Jurkat, Clone E6-1 (cell line): ENCODE measurements at places on chromosomes 6 and 20.
A peak's percentile ranks its signal among the peaks of the same experiment; 100 is the strongest.

GRCh38 chr20:19749618-19750071 lies 8.4 kb upstream of the RIN2 start:
- DNase-seq, result no peak

DNA sequence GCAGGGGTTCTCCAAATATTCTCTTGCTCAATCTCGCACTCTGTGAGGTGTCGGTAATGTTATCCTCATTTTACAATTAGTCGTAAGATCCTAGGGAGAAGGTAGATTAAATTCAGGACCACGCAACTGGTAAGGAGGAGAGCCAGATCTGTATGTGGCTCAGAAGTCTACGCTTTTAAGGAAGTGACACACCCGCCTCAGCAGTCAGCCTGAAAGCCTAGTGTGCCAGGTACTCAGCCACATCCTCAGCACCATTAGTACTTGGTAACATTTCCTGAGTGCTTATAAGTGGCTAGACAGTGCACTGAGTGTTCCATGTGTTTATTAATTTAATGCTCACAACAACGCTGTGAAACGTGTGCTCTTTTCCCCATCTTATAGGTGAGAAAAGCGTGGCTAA lies 63.7 kb downstream of the DHX35 start:
- peak; percentile 7 for DNase-seq

- DNase-seq, result no peak
Observed at GRCh38 chr6:158591134-158591809, 31.4 kb downstream of the TMEM181 start.

DNA sequence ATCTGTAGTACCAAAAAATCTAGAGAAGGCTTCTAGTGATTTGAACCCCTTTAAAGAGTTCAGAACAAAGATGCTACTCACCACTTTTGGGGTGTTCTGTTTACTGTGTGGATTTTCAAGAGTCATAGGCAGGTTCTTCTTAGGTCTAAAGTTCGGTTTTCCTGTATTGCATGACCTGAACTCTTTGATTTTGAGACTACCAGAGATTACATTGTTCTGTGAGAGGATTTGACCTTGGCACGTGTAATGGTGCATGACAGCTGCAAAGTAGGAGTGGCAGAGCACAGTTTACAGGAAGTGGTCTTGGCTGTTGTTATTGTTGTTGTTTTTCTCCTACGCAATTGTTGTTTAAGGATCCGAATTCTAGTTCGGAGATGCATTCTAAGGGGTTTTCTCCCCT lies 592.7 kb downstream of the EPHA7 start:
- DNase-seq, result no peak

DNA sequence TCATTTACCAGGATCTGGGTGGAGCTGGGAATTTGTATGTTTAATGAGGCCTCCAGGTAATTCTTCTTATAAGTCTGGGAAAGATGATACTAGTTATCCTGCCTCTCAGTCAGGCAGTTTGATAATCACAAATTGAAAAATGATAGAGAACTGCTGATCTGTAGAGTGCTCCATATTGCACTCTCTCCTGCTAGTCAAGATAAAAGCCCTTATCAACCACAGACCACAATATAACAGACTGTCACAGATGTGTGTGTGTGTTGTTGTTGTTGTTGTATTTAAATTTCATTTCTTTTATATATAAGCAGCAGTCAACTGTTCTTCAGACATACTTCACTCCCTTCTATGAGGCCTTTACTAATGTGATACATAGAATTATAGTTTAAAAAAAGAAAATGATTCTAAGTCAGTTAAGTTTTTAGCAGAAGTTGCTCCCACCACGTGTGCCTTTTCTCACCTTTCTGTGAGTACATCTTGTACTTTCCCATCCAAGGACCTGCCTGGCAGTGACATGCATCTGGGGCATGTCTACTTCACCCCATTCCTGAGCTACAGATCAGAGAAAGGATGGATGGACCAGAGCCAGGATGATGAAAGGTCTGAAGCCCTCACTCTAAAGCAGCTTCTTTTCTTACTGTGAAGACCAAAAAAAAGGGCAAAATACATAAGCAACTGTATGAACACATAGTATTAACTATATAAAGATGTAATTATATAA lies 29.8 kb downstream of the TENT5A start:
- DNase-seq, result peak; percentile 14

- DNase-seq, result no peak
Observed at GRCh38 chr6:45052325-45052724, 275.8 kb upstream of the RUNX2 start.

DNA sequence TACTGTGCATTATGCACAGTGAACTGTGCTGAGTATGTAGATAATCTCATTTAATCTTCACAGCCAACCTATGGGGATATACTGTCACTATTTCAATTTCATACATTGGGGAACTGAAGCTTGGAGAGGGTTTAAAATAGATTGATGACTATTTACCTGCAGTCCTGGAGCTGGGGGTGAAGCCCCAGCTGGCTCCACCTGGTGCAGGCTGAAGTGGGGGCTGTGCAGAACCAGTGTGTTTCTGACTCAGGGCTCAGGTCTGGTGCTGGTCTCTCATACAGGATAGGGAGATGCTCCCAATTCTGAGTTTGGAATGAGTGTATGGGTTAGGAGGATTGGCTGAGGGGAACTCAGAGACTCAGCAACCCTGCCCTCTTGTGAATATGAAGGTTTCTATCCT lies 176.1 kb upstream of the CEP162 start:
- DNase-seq, result no peak

GRCh38 chr20:50916257-50916656 lies 15.0 kb downstream of the ADNP start:
- no peak for DNase-seq
